ENCODE measurements at places on chromosomes 7 and 10.

GRCh38 chr7:66903360-66904062, 17.5 kb upstream of the TMEM248 start:
- DNase-seq, result no peak

- DNase-seq, result no peak
These were observed 2.4 kb upstream of the PKD1L1 start for GRCh38 chr7:47950714-47951113.

DNA sequence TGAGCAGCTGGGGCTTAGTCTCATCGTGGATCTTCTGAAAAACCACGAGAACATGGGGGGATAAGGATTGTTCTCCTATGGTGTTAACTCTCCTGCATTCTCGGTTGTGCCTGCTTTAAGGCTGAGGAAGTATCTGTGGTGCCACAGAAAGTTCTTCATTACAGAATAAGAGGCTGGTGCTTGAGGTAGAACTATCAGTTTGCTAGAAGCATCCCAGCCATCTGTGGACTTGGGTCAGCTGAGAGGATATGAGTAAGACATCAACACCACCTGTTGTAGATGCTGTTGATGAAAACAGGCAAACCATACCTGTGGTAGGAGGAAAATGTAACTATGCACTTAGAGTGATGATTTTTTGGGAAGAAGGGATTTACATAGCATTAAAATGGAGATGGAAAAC, 416.6 kb downstream of the PHTF2 start:
- DNase-seq, result no peak

- DNase-seq, result no peak
These were observed 138.3 kb upstream of the NAMPT start for GRCh38 chr7:106423111-106423510.

- DNase-seq, result no peak
These were observed 30.2 kb downstream of the ASNS start for GRCh38 chr7:97842006-97842405.

- no peak for DNase-seq
These were observed 85.0 kb upstream of the FGL2 start for GRCh38 chr7:77284616-77285015.

DNA sequence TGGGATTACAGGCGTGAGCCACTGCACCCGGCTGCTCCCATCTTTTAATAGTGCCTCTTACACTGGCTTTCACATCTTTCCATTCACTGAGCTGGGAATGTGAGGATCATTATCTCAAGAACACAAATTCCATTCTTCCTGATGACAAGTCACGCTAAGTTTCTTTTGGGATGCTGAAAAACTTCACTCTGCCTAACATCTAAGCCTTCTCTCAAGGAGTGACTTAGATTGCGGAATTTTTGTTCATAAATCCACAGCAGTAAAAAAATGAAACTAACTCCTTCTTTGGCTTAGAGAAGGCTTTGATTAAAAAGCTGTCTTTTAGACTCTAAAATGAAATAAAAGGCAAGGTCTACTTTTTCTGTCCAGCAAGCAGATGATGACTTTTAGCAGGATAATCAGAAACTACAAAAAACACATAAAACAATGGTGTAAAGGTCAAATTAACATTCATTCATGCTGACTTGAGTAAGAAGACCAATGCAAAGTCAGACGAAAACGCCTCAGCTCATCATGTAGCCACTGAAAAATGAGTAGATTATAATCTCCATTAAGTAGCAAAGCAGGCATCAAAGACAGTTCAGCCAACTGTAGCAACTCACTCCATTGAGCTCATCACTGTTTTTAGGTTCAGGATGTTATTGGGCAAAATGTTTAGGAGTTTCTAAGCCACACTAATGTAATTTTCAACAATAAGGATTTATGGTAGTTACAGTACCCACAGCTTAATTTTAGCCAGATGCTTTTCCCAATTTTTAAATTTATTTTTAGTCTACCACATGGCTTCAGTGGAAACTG, 178.8 kb downstream of the ELMO1 start:
- DNase-seq, result no peak

- no peak for DNase-seq
These were observed 140.9 kb upstream of the NRBF2 start for GRCh38 chr10:62992145-62992721.

DNA sequence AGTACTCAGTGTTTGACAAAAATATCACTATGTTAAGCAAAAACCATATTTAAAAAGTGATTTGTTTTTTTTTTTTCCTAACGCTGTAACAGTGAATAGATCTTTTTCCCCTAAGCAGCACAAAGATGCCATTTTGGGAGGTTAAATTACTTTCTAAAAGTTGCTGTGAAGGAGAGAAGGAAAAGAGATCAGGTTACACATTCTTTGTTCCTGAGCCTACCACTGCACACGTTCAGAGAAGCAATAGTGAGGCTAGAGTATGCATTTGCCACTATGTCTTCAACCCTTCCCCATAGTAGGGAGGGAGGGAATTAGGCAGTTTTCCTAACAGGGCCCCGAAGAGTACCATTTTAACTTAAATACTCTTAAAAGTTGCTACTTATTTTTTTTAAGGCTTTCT, 38.9 kb downstream of the BMPR1A start:
- DNase-seq, result no peak

DNA sequence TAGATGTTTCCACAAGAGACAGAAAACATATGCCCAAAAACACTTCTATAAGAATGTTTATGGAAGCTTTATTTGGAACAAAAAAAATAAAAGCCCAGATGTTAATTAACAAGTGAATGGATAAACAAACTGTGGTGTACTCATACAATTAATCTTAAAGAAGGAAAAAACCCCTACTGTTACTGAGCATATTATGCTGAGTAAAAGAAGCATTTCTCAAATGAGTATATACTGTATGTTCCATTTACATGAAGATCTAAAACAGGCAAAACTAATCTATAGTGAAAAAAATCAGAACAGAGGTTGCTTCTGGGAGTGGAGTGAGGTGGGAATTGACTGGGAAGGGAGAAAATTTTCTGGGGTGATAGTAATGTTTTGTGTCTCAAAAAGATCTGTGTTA, 15.5 kb upstream of the ANK3 start:
- no peak for DNase-seq

DNA sequence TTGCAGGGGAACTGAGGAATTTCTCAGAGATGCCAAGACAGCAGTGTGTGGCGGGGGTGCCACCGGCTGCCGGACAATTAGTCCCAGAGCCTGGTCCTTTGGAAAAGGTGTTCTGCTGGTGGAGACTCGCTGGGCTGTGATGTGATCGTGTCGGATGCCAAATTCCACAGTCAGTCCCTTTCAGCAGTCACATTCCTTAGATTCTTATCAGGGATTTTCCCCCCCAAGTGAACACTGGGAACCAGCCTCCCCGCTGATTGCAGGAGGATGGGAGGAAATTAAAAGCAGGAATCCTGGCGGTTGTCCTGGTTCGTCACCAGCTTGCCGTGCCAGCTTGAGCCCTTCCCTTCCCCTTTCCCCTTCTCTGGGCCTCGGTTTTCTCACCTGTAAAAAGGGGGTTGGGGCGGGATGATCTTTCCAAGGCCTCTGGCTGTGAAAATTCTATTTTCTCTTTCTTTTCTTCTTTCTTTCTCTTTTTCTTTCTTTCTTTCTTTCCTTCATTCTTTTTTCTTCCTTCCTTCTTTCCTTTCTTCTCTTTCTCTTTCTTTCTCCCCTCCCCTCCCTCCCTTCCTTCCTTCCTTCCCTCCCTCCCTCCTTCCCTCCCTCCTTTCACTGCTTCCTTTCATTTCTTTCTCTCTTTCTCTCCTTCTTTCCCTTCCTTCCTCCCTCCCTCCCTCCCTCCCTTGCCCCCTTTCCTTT, 39.6 kb downstream of the COL26A1 start:
- no peak for DNase-seq

DNA sequence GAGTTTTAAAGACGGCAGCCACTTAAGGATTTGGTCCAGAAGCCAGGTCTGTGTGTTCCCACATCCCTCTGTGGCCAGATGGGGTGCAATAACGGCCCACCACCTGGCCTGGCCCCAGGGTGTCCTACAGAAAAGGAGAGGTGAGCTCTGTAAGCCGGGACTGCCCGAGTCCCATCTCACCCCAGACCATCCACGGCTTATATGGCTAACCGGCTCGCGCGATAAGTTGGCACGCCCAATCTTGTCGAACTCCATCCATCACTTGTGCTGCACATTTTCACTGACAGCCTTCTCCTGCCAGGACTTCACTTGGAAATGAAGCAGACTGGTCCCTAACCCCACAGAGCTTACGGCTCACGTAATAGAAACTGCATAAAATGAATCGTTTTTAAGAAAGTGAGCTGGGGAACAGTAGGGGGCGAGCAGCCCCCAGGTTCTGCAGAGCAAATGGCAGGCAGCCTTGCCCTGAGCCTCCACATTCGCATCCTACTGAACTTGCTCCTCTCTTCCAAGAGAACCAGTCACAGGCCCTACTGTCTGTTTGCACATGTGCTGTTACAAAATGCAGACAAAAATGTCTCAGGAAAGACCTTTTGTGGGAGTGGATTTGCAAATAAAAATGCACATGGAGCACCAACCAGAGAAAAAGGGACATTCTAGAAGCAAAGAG, 98.2 kb downstream of the TNS3 start:
- DNase-seq, result no peak

DNA sequence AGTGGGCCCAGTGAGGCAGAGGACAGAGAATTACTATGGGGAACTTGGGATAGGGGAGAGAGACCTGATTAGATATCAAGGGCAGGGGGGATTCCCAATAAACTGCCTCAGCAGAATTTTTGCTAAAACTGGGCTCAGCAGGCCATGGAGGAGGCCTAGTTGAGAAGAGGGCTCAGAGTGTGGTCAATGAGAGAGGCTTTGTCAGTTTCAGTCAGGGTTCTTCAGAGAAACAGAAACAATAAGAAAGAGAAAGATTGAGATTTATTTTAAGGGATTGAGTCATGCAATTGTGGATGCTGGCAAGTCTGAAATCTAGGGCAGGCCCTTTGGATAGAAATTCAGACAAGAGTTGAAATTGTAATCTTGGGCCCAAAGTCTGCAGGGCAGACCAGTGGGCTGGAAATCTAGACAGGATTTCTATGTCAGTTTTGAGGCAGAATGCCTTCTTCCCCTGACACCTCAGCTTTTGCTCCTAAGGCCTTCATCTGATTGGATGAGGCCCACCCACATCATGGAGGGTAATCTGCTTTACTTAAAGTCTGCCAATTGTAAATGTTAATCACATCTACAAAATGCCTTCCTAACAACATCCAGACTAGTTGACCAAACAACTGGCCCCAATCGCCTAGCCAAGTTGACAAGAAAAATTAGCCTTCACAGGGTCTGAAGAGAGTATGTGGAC, 33.5 kb upstream of the CCSER2 start:
- DNase-seq, result no peak

DNA sequence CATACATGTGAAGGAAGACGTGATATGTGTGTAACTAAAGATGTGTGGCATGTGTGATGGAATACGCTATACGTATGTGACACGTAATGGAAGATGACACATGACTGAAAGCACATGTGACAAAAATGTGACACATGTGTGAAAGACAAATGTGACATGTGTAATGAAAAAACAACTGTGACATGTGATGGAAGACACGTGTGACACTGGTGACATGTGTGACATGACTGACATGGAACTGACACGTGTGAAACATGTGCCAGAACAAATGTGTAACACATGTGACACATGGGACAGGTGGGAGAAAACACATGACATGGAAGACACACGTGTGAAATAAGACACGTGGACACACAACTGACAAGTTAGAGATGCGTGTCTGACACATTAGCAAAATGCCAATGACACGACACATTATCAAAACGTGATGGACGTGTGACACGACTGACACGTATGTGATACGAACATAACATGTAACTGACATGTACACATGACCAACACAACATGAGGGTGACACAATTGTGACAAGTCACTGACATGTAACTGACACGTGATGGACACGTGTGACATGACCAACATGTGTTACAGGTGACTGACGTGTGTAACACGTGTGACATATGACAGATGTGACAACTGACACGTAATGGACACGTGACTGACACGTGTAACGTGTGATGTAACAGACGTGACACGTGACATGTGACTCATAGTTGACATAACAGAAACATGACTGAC, 24.4 kb downstream of the CRPPA start:
- no peak for DNase-seq

GRCh38 chr7:25967278-25968204, 184.5 kb upstream of the NFE2L3 start:
- DNase-seq, result no peak

- DNase-seq, result peak; percentile 34
These were observed 132.6 kb upstream of the PODXL start for GRCh38 chr7:131688738-131689661.

- DNase-seq, result no peak
These were observed 78.3 kb upstream of the SLC26A5 start for GRCh38 chr7:103524042-103524907.

GRCh38 chr7:155884225-155885166, 72.2 kb upstream of the SHH start:
- DNase-seq, result no peak

DNA sequence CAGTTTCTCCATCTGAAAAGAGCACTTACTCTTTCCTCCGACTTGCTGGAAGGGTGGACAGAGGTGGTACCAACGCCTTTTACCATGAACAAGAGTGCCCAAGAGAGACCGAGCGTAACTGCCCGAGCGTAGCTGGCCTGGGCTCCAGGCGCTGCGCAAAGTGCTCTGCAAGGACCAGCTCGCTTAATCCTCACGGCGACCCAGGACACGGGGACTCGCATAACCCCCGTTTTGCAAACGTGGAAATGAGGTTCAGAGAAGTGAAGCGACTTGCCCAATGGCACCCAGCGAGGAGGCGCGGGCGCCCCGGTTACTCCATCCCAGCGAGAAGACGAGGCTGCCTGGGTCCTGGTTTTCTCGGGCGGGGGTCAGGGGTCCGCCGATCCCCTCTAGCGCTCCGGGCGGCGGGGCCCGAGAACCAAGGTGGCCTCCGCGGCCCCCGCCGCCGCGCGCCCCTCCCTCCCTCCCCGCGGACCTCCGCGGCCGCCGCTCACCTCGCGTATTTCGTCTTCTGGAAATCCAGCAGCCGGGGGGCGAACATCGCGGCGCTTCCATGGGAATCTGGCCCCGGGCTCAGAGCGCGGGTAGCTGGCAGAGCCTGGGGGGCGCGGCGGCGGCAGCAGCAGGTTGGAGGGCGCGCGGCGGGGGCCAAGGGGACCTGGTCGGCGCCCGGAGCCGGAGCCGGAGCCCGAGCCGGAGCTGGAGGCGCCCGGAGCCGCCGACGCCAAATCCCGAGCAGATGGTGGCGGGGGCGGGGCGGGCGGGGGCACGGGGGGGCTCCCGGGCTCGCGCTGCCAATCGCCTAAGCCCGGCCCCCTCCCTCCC, at the start of gene MMD2:
TSS of gene MMD2 (minus strand) at position 711 of the 825 bp plus-strand sequence. CDS start at position 541, 170 bp downstream.
- no peak for DNase-seq

DNA sequence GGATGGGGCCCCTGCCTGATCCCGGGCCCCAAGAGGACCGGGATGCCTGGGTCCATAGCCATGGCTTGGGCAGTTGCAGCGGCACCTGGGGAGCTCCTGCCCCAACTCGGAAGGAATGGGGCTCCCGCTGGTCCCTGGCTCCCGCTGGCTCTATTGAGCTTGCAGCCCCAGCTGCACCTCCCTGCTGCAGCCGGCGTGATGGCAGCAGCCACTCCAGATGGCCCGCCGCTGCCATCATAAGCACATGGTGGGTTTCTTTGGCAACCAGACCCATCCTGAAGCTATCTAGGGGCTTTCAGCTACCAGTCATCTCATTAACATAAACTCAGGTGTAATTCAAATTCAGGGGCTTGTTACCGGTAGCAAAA, 11.1 kb upstream of the DNMBP start:
- no peak for DNase-seq

GRCh38 chr7:3730276-3730675, 429.2 kb downstream of the SDK1 start:
- no peak for DNase-seq

- DNase-seq, result no peak
These were observed 16.2 kb downstream of the KIFBP start for GRCh38 chr10:69004821-69005220.

GRCh38 chr7:92466682-92467081, 11.1 kb downstream of the ERVW-1 start:
- no peak for DNase-seq

- no peak for DNase-seq
These were observed 45.0 kb upstream of the MGAM2 start for GRCh38 chr7:142066536-142066935.

Data from activated CD8-positive, alpha-beta memory T cell treated with anti-CD3 and anti-CD28 coated beads for 48 hours (primary cell).